Pons (tissue), 1 donor: ENCODE measurements at places on chromosomes 7 and 10.

DNA sequence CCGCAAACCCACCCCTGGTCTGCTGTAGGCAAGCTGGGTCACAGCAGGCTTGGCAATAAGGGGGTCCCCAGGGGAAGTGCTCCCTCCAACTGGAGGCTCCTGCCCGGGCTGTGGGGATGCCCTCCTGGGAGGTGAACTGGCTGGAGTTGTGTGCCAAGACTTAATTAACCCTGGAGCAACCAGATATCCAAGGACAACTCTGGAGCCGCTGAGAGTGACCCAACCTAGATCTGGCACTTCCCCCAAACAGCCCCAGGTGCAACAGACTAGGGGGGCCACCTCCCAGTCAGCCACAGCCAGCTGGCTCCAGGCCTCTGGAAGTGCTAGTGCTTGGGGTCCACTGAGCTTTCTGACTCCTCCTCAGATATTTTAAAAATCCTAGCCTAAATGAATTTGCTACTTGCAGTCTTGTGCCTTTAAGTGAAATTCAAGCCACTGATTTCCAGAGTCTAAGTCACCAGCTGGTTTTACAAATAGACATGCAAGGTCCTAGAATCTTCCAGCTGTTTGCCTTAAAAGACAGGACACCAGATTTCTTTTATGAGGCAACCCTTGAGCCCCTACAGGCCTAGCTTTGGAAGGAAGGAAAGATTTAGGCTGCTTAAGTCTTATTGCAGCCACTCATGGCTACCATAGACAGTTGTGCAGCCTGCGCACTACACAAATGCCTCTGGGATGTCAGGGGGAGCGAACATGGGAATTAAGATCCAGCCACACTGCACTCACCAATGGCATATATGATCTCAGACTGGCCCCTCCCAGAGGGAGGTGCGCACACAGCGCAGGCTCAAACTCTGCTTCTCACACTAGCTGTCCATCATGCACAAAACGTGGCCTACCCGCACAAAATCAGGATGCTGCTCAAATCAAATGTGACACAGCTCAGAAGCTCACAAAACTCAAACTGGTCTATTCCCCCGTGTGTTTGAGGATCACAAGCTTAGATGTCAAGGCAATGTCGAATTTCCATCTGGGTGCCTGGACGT lies 42.6 kb upstream of the MYL10 start:
- no peak for DNase-seq

DNA sequence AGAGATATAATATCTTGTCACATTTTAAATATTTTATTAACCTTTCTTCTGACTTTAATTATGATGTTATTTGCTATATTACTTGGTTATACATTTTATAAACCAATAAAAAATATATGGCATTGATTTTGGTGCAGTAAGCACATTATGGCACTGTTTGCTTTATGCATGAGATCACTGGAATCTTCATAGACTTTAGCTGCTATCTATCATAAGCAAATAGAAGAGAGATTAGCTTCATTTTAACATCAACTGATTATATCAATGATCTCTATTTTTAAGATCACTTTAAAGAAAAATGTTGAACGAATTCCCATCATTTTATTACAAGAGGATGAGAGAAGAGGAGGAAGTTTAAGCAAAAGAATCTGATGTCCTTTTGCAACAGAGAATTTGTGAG lies 58.6 kb upstream of the CDK1 start:
- DNase-seq: no peak

- no peak for DNase-seq
Observed at GRCh38 chr7:50377356-50377755, 72.8 kb downstream of the FIGNL1 start.

DNA sequence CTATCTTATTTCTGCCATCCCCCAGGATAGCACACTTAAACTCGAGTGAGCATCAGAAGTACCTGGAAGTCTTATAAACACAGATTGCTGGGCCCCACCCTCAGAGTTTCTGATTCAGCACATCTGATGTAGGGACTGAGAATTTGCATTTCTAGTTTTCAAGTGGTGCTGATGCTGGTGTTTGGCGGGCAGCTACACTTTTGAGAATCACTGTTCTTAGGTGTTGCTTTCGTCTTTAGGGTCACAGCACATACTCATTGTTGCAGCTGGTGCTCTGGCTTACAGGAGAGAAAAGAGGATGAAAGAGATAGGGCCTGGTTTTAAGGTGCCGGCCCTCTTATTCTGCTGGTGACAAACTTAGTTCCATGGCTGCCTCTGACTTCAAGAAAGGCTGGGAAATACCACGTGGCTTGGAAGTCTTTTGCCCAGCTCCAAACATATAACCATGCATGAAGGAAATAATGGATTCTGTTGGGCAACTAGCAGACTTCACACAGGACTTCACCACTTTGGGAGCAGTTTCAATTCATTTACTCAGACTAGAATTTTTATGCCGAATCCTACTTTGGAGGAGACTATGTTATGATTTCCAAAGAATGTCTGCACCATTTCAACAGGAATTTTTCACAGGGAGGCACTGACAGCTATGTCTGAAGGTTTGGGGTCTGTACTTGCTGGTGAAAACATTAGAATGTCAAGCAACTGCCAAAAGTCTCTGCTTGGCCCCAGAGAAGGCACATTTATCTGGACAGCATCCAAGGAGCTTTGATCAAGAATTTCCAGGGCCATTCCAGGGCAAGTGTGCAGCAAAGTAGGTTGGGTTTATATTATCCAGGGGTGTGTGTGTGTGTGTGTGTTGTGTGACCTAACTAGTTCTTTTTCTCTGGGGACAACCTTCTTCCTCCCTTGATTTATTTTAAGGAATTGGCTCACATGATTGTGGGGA lies 6.9 kb upstream of the MINDY4 start:
- no peak for DNase-seq

- no peak for DNase-seq
Observed at GRCh38 chr7:8260871-8261694, 884 bp downstream of the ICA1 start.

DNA sequence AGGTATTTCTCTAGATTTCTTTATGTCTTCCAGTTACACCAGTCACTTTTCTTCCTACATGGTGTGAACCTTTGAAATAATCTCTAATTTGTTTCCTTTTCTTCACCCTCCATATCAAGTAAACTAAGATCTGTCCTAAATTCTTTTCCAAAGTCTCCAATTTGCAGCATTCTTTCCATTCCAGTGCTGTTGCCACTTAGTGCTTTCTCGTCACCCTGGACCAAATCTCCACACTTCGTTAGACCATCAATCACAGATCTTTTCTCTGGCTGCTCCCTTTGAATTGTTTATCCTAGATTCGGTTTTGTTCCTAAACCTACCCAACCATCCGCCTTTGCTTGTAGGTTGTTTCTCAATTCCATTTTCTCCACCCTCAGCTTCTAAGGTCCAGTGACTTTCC lies 74.7 kb downstream of the DYNC1I1 start:
- DNase-seq: no peak

GRCh38 chr10:32481606-32482005 lies 35.7 kb downstream of the CCDC7 start:
- no peak for DNase-seq

- no peak for DNase-seq
Observed at GRCh38 chr7:44678101-44678470, 70.6 kb upstream of the ZMIZ2 start.

DNA sequence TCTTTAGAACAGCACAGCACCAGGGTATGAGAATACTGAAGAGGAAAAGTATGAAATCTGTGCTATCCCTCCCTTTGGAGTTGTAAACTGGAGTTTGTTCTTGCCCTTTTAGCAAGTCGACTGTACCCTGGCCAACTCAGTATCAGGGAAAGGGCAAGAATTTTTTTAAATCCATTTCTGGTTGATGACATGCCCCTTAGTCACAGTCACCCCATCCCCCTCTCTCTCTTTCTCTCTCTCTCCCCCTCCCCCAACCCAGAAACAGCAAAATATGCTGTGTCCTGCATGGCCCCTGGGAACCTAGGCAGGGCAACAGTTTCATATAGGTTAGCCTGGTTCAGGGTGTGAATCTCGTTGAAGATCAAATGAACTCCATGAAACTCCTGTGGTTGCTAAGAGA lies 177.7 kb upstream of the ADO start:
- DNase-seq: no peak

DNA sequence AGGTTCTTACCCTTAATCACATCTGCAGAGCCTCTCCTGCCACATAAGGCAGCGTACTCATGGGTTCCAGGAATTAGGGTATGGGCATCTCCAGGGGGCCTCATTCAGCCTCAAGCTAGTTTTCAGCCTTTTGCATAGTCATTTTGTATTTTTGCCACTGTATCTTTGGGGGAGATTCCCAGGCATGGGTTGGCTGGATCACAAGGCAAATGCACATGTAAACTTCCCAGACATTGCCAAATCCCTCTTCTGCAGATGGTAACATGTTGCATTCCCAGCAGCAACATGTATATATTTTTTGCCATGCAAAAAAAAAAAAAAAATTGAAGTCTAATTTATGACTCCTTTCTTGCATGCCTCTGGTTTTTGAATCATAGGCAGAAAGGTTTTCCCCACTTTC lies 595.4 kb upstream of the FOXK1 start:
- DNase-seq: no peak

- DNase-seq: no peak
Observed at GRCh38 chr7:28316489-28316888, 95.8 kb upstream of the CREB5 start.

DNA sequence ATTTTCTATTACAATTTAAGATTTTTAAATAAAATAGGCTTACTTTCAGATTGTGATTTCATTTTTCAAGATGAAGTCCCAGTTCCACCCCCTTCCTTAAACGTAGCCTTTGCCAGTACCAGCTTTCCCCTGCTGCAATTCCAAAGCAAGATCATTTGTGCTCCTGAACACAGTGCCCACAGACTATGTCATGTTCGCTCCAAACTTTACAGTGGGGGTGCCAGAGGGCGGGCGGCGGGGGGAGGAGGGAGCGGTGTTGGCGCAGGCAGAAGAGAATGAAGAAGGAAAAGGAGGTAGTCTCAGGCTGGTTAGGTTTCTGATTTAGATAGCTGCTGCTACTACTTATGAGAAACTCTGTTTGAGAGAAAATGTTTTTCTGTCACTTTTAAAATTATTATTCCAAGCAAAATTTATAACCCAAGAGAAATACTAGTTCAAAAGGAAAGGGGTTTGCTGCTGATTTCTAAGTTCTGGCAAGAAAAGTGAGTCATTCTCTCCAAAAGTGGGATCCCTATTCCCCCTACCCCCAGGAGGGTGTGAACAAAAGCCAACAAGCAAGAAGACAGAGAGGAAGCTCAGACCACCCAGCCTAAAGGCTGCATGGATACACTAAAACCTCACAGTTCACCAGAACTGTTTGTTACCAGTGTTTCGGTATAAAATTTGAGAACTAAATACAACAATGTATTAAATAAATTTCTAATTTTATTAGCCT lies 109.6 kb downstream of the SRPK2 start:
- no peak for DNase-seq

GRCh38 chr10:34786464-34786863 lies 28.6 kb downstream of the PARD3 start:
- no peak for DNase-seq

DNA sequence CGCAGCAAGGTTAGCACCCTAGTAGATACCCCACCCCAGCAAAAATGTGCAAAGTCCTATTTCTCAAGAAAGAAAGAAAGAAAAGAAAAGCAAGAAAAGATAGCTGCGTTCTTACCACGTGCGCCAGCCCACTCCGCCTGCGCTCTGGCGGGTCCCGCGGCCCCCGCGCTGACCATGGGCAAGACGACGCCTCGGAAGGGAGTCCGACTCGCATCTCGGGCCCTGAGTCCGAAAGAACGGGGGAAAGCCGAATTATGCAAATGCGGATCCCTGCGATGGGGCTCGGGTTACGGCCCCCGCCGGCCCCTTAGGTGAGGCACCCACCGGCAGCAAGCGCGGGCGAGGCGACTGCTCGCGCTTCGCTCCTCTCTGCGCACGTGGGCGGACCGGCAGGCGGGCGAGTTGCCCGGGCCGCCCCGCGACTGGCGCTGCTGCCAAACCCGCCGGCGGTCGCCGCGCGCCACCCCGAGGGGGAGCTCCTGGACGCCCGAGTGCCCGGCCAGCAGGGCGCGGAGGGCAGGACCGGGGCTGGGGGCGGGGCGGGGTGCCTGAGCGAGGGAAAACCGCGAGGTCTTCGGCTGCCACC lies 2.4 kb upstream of the EGR2 start:
- DNase-seq: no peak

DNA sequence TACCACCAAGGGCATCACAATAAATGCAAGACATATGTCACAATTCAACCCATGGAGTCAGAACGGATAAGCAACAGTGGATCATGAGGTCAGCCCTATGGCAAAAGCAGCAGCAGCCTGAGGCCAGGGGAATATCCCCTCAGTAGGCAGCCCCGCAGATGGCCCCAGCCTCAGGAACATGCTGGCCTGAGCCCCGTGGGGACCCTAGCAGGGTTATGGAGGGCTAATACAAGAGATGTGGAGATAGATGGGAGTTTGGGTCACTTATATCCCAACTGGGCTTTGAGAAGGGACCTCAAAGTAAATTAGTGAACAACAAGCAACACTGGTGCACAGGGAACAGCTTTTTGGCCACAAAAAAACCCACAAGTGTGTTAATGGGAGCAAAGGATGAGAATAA lies 9.1 kb downstream of the TMEM72 start:
- DNase-seq: no peak

GRCh38 chr7:124403112-124403511 lies 362.5 kb downstream of the GPR37 start:
- no peak for DNase-seq

- DNase-seq: no peak
Observed at GRCh38 chr7:91182819-91183764, 81.1 kb upstream of the FZD1 start.

GRCh38 chr10:73888514-73888913 lies 14.2 kb upstream of the CAMK2G start:
- no peak for DNase-seq

DNA sequence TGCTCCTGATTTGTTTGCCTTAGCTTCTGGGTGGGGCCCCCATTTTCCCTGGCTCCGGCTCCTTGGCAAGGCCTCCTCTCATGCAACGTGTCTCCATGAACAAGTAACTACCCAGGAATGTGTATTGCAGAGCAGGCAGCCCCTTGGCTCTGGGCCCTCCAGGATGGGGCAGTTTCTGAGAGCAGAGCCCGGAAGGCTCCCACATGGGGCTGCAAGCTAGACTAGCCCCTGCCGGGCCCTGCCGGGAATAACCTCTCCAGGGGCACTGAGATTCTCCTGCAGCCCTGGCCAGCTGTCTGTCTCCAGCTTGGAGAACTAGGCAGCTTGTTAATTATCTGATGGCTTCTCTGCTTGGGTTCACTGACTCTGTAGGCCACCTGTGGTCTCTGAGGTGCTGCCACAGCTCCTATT lies 184.0 kb upstream of the INHBA start:
- no peak for DNase-seq

- DNase-seq: no peak
Observed at GRCh38 chr7:125119559-125120115, 190.0 kb upstream of the POT1 start.

GRCh38 chr10:19488592-19489280 lies 327.5 kb upstream of the PLXDC2 start:
- DNase-seq: peak; percentile 3

GRCh38 chr7:75621124-75621523 lies 117.6 kb downstream of the HIP1 start:
- no peak for DNase-seq

GRCh38 chr10:31730776-31731175 lies 197.9 kb downstream of the ARHGAP12 start:
- DNase-seq: no peak

GRCh38 chr7:151408839-151409666 lies 785 bp downstream of the WDR86 start:
- DNase-seq: no peak
